Adipocyte (in vitro differentiated cells): ENCODE measurements at places on chromosomes 4 and X.

- peak; percentile 7 for DNase-seq
These were observed 68.4 kb downstream of the ARHGEF38 start for GRCh38 chr4:105620640-105621323.

GRCh38 chrX:121755541-121755940, 708.1 kb downstream of the GLUD2 start:
- DNase-seq: no peak

- no peak for DNase-seq
These were observed 99.6 kb upstream of the AFAP1 start for GRCh38 chr4:8039290-8039689.

GRCh38 chr4:110778521-110778920, 155.6 kb upstream of the PITX2 start:
- no peak for DNase-seq

- DNase-seq: no peak
These were observed 6.8 kb upstream of the SHOX start for GRCh38 chrX:623599-624315.

DNA sequence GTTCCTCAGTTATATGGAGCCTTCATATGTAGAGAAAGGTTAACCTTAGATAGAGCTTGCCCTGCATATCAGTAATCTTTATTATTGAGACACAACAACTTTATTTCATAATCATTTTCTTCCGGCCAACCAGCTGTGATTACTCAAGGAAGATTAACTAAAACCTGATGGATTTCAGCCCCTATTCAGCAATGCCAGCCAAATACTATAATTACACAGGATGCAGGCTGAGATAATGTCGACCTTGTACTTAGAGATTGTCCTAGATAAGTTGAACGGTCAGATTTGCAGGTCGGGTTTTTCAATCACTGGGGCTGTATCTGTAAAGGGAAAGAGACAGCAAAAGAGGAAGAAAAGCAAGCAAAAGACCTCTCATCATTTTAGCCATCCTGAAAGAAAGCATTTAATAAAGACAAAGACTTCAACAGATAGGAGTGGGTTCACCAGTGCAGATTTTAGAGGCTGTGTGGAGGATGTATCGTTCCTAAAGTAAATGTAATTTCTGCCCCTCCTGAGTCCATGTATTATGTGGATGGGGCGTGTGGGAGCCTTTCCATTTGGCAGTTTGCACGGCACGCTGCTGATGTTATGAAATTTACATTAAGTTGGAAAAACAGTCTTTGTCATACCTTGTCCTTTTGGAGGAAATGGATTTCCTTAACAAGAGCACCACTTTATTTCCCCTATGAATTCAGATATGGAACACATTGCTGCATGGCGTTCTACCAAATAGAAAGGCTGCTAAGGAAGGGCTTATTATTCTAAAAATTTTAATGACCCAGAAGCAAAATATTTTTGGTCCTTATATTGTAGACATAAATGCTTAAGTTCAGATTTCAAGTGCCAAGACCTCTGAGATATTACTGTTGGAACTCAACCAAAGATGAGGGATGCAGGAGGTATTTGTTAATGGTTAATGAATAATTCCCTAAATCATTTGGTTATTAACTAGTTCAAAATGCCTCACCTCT, 496.7 kb downstream of the SPRY1 start:
- peak; percentile 79 for DNase-seq

- peak; percentile 58 for DNase-seq
These were observed 44.7 kb downstream of the SCD5 start for GRCh38 chr4:82753725-82754410.
